Stimulated activated CD4-positive, alpha-beta T cell treated with anti-CD3 and anti-CD28 coated beads, Interleukin-1b, Interleukin-23, amount 100 ng/mL, for 1 hour (primary cell): ENCODE measurements at places on chromosomes 5 and 9.
A peak's percentile ranks its signal among the peaks of the same experiment; 100 is the strongest.

DNA sequence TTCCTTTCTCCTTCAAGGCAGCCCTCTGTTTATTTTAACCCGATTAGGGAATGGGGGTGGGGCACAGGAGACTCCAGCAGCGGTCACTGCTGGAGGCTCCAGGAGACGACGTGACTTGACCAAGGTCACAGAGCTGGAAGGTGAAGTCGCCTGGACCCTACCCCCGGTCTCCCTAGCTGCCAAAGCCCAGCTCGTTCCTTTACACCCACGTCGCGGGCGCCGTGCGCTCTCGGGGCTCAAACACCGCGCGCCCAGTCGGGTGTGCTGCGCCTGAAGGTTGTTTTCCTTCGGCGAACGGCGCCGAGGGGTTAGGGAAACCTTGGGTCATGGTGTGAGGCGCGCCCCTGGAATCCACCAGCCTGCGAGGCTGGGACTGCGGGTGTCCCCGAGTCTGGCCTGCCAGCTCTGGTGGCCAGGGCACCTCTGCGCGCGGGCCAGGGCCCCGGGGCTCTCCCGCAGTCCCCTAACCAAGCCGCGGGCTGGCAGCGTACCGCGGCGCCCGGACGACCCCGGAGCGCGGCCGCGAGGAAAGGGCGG is 747 bp upstream of the UNC5A start:
- DNase-seq = no peak

DNA sequence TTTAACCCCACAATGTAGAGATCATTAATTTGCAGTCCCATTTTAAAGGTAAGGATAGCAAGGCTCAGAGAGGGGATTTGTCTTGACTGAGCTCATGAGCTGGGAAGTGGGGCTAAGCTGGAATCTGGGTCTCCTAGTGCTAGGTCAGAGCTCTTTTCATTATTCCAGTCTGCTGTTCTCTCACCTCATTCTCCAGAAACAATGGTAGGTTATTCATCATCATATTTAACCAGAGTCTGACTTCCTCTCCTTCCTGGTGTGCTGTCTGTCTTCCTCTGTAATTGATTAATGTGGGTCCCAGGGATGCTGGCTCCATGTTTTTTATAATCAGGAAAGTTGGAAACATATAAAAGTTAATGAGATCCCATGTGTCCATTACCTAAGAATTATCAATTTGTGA is 20.6 kb downstream of the C9orf43 start:
- DNase-seq = no peak

DNA sequence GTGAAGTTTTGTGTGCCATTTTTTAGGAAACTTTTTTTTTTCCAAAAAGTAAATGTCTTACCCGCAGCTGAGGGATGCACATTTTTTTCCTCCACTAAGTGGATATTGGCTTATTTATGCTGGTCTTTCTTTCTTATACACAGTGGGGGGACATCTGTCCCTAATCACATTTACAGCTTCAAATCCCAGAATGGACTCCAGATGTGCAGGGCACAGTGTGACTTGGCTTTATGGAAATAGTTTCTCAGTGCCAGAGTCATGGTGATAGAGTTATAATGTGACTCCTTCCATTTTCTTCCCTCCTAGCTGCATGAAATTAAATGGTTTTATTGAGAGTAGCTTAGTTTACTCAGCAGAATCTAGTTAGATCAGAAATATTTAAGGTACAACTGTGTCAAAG is 66.5 kb downstream of the SV2C start:
- DNase-seq = no peak

GRCh38 chr9:134437403-134438194 is 111.3 kb downstream of the RXRA start:
- DNase-seq = no peak

DNA sequence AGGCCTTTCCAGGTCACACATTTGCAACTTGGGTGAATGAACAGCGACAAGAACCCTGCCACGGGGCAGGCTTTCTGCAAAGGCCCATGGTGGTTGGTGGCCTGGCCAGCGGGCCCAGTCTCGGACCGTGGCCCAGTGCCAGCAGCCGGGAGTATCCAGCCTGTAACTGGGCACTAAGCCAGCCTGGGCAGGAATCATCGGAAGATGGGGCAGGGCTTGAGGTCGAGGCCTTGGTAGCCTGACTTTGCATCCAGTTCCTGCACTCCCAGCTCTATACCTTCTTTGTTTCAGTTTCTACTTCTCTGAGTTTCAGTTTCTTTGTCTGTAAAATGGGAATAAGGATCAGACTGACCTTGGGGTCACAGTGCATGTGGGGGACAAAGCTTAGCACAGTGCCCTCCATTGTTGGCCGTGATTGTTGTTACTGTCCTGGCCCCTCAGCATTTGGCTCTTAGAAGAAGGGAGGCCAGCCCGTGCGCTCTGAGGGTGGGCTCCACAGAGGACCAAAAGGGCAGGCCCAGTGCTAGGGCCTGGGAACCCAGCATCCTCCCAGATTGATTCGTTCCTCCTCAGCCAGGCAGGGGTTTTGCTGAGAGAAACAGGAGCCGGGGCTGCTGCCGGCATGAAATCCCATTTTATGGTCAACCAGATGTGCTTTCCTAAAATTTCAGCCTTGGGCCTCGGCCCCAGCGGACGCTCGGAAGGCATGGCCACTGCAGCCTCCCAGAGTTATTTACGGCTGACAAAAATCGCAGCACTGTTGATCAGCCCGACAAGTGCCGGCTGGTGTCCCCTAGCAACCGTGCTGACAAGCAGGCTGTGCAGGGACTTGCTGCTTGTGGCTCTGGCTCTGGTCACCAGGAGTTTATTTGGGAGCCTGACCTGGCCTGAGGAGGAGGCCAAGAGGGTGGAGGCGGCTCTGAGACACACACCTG is 43.6 kb downstream of the JADE2 start:
- DNase-seq = no peak

DNA sequence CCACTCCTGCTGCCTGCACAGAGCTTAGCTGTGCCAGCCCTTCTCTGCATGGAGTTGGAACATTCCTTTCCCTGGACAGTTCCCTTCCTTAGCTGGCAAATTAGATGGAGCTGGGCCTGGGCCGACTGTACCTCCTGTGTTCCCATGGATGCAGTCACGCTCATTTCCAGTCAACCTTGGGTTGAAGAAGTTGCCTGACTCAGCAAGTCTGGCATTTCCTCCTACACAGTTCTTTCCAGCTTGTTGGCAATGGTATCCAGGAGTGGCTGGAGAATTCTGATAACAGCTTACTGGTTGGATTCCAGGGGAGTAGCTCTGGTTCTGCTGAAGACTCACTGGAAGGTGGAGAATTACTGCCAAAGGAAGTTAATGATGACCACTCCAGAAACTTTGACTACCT is 9.2 kb upstream of the TAF1L start:
- no peak for DNase-seq

- no peak for DNase-seq
Observed at GRCh38 chr9:122190597-122191381, 31.1 kb downstream of the MORN5 start.

DNA sequence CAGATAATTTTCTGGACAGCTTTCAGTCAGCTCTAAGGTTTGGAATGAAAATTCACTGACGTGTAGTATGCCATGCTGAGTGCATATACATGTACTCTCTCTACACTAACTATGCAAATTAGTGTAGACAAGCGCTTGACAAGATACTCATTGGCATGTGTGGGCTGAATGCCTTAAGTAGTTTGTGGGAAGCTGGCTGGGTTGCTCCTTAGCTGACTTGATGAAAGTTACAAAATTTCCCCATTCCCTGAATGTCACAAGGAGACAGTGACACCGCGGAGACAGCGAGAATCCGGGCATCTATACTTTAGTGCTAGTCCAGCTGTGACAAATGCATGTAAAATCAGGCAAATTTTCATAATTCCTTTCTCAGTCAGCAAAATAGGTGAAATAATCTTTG is 51.6 kb upstream of the C5orf46 start:
- no peak for DNase-seq

- no peak for DNase-seq
Observed at GRCh38 chr5:95810305-95811125, 12.0 kb downstream of the GLRX start.

DNA sequence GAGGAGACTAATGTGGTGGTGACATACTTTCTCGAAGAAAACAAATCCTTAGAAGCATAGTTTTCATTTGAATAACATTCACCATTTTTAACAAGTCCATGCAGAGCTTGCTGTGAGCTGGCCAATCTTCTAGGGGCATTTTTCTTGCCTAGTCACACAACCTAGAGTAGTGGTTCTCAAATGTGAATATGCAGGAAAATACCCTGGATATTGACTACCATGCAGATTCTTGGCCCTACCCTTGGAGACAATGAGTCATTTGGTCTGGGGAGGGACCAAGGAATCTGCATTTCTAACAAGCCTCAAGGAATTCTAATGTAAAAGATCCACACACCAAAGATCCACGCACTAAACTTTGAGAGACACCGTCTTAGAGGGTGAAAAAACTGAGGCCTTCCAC is 23.5 kb downstream of the GDNF start:
- DNase-seq = no peak

DNA sequence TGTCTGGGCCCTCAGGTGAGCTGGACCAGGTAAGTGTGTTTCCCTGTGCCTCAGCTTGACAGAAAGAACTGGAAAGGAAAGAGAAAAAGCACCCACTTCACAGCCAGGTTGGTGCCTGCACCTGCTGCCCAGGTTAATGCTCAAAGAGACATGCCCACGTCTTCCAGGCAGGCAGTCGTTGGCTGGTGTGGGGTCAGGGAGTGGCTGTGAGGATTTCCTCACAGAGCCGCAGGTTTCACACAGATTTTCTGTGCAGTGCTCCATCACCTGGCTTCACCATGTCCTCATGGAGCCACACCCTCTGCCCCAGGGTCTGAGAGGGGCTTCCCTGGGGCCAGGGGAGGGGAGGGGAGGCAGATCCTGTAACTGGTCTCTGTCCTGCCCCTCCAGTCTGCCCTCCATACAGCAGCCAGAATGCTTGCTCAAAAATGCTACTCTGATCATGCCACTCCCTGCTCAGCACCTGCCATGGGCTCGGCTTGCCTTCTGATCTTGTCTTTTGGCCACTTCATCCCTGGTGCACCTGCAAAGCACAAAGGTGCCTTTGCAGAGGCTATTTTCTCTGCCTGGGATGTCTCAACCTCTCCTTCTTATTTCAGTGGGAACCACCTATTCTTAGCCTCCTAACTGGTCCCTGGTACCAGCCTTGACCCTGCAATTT is 82.5 kb upstream of the UBTD2 start:
- no peak for DNase-seq

- no peak for DNase-seq
Observed at GRCh38 chr9:8890695-8891094, 1091.1 kb upstream of the DMAC1 start.

DNA sequence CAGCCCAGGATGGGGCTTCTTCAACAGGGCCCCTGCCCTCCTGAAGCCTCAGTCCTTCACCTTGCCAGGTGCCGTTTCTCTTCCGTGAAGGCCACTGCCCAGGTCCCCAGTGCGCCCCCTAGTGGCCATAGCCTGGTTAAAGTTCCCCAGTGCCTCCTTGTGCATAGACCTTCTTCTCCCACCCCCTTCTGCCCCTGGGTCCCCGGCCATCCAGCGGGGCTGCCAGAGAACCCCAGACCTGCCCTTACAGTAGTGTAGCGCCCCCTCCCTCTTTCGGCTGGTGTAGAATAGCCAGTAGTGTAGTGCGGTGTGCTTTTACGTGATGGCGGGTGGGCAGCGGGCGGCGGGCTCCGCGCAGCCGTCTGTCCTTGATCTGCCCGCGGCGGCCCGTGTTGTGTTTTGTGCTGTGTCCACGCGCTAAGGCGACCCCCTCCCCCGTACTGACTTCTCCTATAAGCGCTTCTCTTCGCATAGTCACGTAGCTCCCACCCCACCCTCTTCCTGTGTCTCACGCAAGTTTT is 23.6 kb downstream of the PCDHGC5 start:
- DNase-seq = peak; percentile 73

DNA sequence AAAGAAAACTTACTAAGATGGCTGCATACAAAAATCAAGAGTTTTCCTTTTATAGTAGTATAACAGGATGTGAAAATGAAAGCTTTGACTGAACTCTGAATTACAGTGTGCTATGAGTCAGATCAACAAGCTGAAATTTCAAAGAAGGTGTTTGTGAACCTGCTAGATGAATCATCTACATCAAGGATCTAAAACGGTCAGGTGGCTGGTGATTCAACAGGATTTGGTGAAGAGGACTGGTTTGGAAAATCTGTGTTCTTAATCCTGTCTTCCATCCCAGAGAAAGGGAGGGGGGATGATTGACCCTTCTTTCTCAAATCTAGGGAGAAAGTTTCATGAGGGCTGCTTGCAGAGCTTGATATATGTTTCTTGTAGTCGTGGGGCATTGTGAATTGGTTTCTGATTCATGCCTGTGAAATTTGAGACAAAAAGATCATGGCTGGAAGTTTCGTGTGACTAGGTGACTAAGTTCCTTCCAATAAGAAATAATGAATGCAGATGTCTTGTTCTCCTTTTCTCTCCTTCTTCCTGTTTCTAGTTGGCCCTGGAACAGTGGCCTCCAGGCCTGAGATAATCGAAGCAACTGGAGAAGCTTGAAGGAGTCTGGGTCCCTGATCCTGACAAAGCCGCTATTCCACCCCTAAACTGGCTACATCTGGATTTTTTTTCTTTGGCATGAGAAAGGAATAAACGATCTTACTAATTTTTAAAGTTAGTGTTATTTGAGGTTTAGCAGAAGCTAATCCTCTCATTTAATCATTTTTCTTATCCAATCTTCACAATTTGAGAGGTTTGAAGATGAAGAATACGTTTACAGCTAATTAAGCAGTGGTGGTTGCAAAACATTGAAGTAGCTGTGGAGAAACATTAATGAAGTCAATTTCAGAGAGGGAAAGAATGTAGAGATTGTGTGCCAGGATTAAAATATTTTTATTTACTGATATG is 67.2 kb downstream of the MRPS30 start:
- no peak for DNase-seq

GRCh38 chr9:101458963-101459631 is 23.5 kb upstream of the ALDOB start:
- no peak for DNase-seq

DNA sequence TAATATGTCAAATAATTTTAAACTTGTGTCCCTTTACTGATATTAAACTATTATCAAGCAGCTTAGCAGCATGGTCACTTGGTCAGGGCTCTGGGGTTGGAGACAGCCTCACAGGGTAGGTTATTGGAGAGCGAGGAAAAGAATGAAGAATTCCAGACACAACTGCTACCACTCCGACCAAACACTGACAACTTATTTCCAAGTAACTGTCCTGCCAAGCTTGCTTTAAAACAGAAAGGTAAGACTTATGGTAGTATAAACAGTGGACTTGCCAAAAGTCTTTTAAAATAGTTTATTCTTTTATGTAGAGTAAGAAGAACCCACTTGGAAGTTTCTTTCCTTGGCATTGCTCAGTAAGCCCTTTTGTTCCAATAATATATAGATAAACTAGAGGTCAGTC is 364.1 kb downstream of the DEPDC1B start:
- no peak for DNase-seq

- no peak for DNase-seq
Observed at GRCh38 chr5:56310711-56311204, 77.6 kb upstream of the ANKRD55 start.

DNA sequence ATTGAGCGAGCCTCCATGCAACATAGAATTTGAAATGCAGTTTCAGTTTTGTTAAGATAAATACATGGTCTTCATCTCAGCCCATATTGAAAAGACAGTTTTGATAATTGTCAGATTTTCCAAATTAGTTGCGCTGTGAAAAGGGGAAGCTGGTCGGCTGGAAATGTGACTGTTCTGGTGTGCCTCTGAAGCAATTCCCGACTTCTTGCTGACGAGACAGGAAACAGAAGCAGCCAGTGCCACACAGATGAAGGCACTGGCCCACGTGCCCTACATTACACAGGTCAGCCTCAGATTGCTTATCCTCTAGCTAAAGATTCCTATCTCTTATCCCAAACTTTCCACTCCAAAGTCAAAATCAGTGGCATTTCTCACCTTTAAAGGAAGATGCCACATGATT is 214.1 kb upstream of the TLE4 start:
- no peak for DNase-seq

- peak; percentile 68 for DNase-seq
Observed at GRCh38 chr9:137095664-137096517, 9.1 kb downstream of the MAN1B1 start.
